GM12878 (cell line): ENCODE measurements at places on chromosomes 11 and 22. TPM values are rescaled to one million over a fixed set of nuclear protein-coding genes. Genes with fewer than 3 reads are reported as not detected.
A peak's percentile ranks its signal among the peaks of the same experiment; 100 is the strongest.

- DNase-seq, result no peak
- H3K4me1 ChIP-seq, result peaks cover 25% of the 10 kb centered on the region
- no peak overlapping the region for H3K4me3 ChIP-seq
- H3K36me3 ChIP-seq, result no peaks in the 10 kb centered on the region
Measured at GRCh38 chr22:30223303-30223702, 23.3 kb downstream of the LIF start.

GRCh38 chr11:74171997-74172396, 908 bp downstream of the PPME1 start:
- H3K27ac ChIP-seq, result peak overlapping the region; percentile 56
- no peak for DNase-seq
- H3K4me1 ChIP-seq, result peaks cover 3% of the 10 kb centered on the region; the same call in 1 of the 2 replicates
- H3K36me3 ChIP-seq, result 0 out of 2 replicates have a peak, but pooled peaks cover 6% of the 10 kb centered on the region

DNA sequence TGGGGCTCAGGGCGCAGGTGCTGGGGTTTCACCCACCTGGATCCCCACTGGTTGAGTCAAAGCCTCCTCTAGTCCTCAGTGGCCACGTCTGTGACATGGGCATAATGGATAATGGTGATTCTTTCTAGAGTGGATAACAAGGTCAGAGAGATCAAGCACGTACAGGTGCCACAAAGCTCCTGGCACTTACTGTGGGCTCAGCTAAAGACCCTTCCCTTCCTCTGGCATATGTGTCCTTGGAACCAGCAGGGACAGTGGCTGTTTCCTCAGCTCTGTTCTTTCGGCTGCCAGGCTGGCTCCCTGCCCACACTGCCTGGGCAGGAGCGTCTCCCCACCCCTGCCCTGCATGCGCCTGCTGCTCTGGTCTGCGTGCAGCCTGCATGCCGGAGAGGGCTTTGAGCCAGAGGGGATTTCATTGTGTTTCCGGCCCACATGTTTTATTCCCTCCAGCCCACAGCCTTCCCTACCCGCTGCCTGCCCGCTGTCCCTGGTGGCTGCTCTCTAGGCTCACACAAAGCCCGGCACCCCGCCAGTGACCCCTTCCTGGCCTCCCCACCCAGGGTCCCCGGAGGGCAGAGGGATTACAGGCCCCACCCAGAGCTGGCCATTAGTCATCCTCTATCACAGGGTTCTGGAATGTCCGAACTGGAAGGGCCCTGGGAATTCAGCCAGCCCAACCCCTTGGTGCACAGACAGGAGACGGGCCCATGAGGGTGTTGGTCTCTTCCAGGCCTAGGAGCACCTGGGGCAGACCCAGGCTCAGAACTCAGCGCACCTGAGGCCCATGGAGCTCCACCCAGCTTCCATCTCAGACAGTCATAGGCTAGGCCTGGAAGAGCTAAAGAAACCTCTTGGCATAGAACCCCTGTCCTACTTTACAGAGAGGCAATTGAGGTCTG, 55.3 kb upstream of the GCAT start:
- no peaks in the 10 kb centered on the region for H3K27me3 ChIP-seq
- H3K27ac ChIP-seq, result no peak overlapping the region
- DNase-seq, result no peak

TST gene
- total RNA-seq, result 20.8 and 20.9 TPM in 2 replicates

KCTD14 gene
- total RNA-seq, result 0.38 and 0.43 TPM in 2 replicates

DNA sequence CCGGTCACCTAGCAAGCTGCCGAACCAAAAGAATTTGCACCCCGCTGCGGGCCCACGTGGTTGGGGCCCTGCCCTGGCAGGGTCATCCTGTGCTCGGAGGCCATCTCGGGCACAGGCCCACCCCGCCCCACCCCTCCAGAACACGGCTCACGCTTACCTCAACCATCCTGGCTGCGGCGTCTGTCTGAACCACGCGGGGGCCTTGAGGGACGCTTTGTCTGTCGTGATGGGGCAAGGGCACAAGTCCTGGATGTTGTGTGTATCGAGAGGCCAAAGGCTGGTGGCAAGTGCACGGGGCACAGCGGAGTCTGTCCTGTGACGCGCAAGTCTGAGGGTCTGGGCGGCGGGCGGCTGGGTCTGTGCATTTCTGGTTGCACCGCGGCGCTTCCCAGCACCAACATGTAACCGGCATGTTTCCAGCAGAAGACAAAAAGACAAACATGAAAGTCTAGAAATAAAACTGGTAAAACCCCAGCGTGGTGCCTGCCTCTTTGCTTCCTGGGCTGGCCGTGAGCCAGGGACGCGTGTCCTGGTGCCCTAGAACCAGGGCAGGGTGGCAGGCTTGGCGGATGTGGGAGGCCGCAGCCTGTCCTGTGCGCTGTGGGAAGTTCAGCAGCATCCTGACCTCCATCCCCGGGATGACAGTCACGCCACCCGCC, 13.2 kb downstream of the CCND1 start:
- no peak for DNase-seq
- no peaks in the 10 kb centered on the region for H3K36me3 ChIP-seq
- H3K27me3 ChIP-seq, result no peaks in the 10 kb centered on the region
- no peak overlapping the region for H3K27ac ChIP-seq
- H3K4me1 ChIP-seq, result no peaks in the 10 kb centered on the region
- no peak overlapping the region for H3K4me3 ChIP-seq

DNA sequence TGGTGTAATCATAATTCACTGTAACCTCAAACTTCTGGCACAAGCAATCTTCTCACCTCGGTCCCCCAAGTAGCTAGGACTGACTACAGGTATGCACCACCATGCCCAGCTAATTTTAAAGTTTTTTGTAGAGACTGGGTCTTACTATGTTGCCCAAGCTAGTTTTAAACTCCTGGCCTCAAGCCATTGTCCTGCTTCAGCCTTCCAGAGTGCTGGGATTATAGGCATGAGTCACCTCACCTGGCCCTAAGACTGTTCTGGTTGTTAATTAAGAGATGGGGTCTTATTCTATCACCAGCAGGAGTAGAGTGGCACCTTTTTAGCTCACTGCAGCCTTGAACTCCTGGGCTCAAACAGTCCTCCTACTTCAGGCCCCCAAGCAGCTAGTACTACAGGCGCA, 52.0 kb upstream of the DEPDC7 start:
- no peak overlapping the region for H3K4me3 ChIP-seq
- H3K27ac ChIP-seq, result no peak overlapping the region
- no peak for DNase-seq
- H3K4me1 ChIP-seq, result no peaks in the 10 kb centered on the region

CRACR2B gene
- 29.6 and 32.6 TPM in 2 replicates for total RNA-seq

IFITM1 gene
- total RNA-seq, result 396 and 453 TPM in 2 replicates

TREH gene
- total RNA-seq, result not detected in 2 replicates

TMPRSS4 gene
- 0.26 TPM in 1 of 2 replicates, not detected in the other for total RNA-seq

DNA sequence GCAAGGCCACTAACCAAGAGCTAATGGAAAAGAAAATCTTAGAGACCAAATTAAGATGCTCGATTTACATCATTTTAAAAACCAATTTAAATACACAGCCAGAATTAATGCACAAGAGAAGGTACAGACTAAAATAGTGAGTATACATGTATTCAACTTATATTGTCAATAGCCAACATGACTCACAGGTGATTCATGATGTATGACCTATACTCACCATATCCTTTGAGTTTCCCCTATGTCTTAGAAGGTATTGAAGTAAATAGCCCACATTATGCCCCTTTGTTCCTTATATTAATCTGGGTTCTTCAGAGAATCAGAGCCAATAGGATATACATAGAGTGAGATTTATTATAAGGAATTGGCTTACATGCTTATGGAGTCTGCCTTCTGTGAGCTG, 97.5 kb upstream of the ANO3 start:
- no peaks in the 10 kb centered on the region for H3K36me3 ChIP-seq
- no peak overlapping the region for H3K4me3 ChIP-seq
- no peak overlapping the region for H3K27ac ChIP-seq

UNC93B1 gene
- 75.6 and 79.7 TPM in 2 replicates for total RNA-seq

DNA sequence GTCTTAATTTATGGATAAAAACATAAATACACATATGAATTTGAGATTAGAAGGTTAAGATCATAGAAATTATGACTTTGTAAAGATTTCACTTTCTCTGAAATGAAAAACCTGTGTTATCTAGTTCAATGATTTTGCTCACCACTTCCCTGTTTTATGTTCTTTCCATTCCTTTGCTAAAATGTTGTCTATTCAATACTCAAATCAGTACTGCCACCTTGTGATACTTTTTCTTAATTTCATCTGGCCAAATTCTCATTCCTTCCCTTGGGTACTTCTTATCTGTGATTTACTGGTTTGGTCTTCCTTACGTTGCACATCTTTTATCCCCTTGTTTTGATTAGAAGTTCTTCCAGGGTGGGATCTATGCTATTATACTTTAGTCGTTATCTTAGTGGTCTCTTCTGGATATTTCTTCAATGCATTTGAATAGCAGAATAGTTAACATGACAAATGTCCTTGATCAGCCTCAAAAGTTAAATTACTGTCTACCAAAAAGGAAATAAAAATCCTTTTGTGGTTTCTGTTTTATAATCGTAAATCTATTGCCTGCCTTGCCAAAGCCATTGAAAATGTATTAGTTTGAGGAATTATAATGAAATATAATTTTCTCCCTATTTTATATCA, 197.0 kb downstream of the PGR start:
- H3K36me3 ChIP-seq, result no peaks in the 10 kb centered on the region
- H3K27ac ChIP-seq, result no peak overlapping the region
- no peak for DNase-seq
- peaks cover 8% of the 10 kb centered on the region; the same call in 1 of the 2 replicates for H3K4me1 ChIP-seq

DNA sequence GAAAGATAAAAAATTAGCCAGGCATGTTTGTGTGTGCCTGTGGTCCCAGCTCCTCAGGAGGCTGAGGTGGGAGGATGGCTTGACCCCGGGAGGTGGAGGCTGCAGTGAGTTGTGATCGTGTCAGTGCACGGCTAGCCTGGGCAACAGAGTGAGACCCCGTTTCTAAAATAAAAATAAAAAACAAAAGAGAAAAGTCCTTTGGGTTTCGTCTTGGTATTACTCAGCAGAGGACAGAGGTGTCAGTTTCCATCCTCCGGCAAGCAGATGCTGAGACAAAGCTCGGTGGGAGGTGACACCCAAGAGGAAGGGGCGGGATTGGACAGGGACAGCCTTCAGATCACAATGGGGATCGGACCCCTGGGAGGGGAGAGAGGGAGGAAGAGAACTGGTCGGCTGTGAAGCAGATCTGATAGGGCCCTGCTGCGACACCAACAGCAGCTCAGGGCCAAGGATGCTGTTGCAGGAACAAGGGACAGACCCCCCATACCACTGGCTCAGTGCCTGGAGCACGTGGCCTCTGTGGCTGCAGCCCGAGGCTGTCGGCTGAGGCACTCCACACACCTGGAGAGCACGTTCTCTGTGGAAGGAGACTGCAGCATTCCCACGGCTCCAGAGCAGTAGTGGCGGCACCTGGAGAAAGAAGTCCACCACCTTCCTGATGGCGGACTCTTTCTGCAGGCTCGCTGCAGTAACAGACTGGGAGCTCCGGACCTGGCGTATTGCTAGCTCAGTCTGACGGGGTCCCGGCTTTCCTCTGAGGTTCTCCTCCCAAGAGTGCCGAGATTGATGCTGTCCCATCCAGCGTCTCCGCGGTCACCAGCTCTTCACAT, 5.2 kb upstream of the BID start:
- H3K36me3 ChIP-seq, result no peaks in the 10 kb centered on the region; the same call in 1 of the 2 replicates
- H3K27me3 ChIP-seq, result no peaks in the 10 kb centered on the region
- peak; percentile 83 for DNase-seq
- peaks cover 47% of the 10 kb centered on the region for H3K4me1 ChIP-seq
- peak overlapping the region; percentile 91 for H3K4me3 ChIP-seq

DNA sequence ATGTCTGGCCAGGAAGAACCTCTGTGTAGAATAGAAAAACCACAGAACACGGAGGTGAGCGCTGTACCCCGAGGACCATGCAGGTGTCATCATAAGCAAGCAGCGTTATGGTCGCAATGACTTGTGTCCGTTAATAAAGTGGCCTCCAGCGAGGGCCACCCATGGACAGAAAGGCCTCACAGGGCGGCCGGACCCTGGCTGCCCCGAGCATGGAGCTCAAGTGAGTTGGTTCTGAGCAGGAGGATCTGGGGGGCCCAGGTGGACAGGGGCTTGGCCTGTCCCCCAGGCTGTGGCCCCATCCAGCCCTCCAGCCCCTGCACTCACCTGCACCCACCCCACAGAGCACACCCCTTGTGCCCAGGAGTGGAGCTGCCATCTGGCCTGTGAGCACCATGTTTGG, 133.8 kb downstream of the BRD1 start:
- H3K4me1 ChIP-seq, result no peaks in the 10 kb centered on the region
- H3K27ac ChIP-seq, result no peak overlapping the region
- no peaks in the 10 kb centered on the region for H3K36me3 ChIP-seq

DNA sequence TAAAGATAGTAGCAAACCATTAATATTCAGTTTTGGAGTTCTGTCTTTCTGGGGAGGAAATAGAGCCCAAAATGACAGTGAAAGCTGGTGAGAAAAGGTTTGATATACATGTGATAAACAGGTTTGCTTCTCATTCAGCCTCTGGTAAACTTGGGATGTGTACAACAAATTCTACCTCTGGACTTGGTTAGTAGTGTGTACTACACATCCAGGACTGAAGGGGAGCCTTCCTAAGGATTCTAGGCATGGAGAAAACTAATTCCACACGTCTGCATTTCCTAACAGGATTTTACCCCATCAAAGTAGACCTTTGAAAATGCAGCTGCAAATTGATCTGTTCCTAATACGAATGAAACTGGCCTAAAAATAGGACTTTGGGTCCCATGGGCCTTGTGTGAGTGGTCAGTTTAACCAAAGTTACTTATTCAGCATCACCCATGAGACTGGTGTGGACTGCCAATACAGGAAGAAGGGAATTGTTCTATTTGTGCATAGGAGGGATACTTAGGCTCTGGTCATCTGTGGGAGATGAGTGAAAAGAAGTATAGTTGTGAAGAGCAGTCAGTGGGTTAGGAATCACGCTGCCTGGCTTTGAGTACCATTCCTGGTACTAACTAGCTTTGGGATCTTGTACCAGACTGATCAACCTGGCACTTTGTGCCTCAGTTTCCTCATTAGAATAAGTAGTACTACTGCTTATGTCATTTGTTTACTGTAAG, 74.2 kb downstream of the YAP1 start:
- H3K4me1 ChIP-seq, result no peaks in the 10 kb centered on the region
- H3K36me3 ChIP-seq, result no peaks in the 10 kb centered on the region
- no peaks in the 10 kb centered on the region for H3K27me3 ChIP-seq
- H3K27ac ChIP-seq, result no peak overlapping the region

IL10RA gene
- total RNA-seq, result 10.8 and 11.8 TPM in 2 replicates

- H3K36me3 ChIP-seq, result no peaks in the 10 kb centered on the region
- no peaks in the 10 kb centered on the region for H3K4me1 ChIP-seq
- H3K4me3 ChIP-seq, result no peak overlapping the region
- no peaks in the 10 kb centered on the region for H3K27me3 ChIP-seq
- no peak overlapping the region for H3K27ac ChIP-seq
Measured at GRCh38 chr11:133222425-133223330, 309.6 kb downstream of the OPCML start.
